Stimulated activated CD4-positive, alpha-beta T cell treated with anti-CD3 and anti-CD28 coated beads, Interleukin-1b, Interleukin-23, amount 100 ng/mL, for 24 hours (primary cell): ENCODE measurements at places on chromosomes 7 and 10.

GRCh38 chr10:99528494-99529441 lies 4.0 kb upstream of the NKX2-3 start:
- DNase-seq: no peak

- DNase-seq: no peak
Measured at GRCh38 chr10:77027141-77027540, 610.5 kb downstream of the KCNMA1 start.

DNA sequence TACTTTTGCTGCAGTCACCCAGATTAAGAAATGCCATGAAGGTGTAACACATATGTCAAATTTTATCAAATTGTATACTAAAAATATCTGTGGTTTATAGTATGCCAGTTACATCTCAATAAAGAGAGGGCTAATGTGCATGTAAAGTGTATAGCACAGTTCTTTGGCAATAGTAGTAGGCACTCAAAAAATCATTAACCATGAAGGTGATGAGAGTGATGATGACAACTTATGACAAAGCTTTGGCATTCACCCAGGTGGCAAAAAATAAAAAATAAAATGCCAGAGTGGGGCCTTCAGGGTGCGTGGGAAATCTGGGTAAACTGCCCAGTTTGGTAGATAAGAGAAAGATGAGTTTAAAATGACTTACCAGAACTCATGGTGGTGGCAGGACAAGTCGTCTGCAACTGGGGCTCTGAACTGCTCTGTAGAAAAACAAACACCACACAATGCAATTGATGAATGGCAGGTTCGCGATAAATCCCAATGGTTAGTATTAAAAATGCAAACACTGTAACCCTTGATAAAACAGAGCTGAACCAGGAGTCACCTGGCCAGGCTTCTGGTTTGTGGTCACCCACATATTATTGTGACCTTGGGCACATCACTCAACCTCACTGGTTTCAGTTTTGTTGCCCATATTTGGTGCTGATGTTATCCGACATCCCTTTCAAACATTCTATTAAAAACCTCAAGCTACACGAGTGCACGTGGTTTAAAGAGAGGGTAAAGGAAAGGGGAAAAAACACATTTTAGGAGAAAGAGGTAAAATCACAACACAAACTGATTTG lies 120.2 kb downstream of the SORBS1 start:
- no peak for DNase-seq

DNA sequence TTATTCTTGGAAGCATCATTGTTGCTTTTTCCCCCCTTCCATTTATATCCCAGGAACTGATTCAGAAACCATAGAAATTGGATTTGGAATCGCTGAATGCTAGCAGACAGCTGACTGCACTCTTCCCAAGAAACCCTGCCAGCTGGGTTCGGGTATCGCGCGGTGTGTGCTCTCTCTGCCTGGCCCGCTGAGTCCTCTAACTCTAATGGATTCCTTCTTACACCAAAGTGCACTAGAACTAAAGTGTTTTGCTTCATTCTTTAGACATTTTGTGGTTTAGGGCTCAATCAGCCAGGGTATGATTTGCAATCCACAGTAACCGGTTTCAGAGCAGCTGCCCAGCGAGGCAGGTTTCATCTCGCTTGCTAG lies 92.2 kb downstream of the EGFR start:
- no peak for DNase-seq

DNA sequence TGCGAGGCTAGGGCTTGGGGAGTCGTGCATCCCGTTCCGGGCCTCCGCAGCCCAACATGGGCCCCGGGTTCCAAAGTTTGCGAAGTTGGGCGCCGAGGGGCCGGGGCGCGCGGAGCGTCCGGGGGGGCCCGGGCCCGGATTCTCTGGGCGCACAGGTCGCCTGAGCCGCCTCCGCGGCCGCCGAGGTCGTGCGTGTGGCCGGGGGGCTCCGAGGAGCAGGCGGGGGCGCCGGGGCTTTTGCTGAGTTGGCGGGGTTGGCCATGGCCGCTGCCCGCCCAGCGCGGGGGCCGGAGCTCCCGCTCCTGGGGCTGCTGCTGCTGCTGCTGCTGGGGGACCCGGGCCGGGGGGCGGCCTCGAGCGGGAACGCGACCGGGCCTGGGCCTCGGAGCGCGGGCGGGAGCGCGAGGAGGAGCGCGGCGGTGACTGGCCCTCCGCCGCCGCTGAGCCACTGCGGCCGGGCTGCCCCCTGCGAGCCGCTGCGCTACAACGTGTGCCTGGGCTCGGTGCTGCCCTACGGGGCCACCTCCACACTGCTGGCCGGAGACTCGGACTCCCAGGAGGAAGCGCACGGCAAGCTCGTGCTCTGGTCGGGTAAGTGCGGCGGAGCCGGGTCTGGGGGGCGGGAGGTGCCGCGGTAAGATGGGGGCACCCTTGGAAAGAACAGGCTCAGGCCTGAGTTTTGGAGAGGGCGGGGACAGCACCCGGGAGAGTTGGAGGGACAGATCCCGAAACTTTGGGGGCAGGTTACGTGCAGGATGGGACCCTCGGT lies 643 bp downstream of the SMO start:
- DNase-seq: no peak

DNA sequence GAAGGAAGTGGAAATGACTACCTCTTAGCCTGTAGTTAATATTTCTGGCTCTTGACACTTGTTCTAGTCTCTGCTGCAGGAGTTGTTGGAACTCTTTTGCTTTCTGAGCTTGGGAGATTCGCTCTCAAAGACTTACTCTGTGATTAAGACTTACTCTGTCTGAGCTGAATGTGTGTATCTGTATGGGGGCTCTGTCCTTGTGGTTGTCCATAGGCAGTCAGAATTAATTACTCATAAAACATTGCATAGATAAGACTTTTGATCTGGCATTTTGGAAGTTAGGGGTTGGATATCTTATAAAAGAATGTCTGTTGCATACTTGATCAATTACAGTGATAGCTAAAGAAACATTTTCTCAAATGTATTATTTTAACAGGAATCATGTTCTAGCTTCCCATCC lies 199.2 kb upstream of the KIAA1217 start:
- DNase-seq: no peak

- no peak for DNase-seq
Measured at GRCh38 chr10:87544721-87545120, 40.0 kb downstream of the MINPP1 start.

DNA sequence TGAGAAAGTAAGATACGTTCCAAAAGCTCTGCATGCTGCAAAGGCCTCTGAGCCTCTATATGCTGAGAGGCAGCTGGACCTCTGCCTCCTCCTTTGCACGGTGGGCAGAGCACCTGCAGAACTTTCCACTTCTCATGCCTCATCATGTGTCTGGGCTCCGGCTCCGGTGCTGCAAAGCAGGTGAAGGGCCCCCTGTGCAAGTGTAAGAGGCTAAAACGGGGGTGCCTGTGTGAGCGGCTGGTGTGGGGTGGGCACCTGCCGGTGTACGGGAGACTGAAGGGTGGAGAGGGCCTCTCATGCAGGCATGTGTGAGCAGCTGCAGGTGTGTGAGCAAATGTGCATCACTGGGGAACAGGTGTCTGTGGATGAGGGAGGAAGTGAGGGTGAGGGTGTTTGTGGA lies 121.0 kb downstream of the KCNMA1 start:
- DNase-seq: no peak

DNA sequence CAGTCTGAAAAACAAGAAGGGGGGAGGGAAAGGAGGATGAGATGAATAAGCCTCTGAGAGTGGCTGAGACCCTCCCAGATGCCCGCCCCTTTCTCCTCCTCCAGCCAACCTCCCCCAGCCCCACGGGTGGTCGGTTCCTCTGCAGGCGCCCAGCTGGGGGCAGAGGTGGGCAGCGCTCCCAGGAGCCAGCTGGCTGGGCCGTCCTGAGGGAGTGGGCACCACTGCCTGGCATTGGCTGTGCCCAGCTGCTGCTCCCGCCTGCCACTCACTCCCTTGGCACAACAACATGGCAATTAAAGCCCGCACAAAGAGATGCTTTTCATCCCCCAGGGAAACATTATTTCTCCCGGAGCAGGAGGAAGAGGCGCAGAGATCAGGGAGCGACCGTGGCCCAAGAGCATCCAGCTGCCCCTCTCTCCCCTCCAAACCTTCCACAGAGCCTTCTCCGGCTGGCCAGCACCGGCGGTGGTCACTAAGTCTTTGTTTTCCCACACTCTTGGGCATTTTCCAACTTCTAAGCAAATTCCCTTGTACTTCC lies 107.2 kb downstream of the SPDYE5 start:
- no peak for DNase-seq

DNA sequence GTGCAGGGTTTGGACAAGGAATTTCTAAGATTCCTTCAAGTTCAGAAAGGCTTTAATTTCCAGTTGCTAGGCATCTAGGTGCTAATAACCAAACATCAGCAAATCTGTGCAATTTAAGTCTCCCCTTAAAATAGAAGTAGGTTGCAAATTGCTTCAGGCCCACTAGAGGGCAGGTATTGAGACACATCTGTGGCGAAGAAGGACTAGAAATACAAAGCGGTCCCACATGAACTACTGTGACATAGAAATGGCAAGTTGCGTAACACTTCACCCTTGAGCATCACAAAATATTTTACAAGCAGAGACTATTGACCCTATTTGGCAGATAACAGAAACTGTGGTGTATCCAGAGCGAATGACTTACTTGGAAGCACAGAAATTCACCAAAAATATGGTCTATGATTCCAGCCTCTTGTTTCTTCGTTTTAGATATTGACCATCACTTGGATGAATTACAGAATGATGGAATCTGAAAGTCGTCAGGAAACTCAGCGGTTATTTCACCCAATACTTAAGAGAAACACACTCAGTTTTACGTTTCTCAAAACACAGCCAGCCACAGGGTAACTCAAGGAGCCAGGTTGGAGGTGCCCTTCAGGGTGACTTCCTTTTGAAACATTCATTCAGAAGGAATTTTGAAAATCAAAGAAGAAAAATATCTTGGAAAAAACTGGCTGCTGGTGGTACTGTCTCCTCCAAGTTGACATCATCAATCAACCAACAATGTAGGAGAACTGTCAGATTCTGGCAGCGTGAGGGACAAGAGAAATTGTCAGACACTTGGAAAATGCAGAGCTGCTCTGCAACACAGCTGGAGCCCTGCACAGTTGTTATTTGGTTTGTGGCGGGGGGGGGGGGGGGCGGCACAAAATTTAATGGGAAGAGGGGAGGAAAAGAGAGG lies 256.3 kb upstream of the MINDY3 start:
- DNase-seq: no peak

DNA sequence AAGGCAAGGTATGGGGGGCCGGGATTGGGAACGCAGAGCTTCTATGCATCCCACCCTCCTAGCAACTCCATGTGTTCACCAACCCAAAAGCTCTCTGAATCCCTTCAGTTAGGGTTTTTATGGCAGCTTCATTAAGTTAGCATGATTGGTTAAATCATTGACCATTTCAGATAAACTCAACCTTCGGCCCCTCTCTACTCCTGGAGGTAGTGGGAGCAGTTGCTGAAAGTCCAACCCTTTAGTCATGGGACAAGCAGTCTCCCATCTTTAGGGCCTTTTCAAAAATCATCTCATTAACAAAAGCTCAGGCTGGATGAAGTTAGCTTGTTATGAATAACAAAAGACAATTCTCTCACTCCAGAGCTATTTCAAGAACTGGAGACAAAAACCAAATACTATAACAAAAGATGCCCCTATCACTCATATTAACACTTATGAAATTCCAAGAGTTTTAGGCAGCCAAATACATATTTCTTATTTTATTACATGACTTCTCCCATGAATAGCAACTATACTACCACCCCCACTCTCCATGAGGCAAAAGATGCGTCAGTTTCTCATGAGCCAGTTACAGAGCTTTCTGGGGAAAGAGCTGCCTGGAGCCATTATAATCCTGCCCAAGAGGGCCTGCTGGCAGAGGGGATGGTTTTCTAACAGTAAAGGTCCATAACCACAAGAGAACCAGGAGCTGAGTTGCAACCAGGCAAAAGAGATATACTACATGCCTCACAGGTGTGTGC lies 44.6 kb downstream of the SLC16A12 start:
- no peak for DNase-seq
